Omental fat pad (tissue), 4 donors: ENCODE measurements at places on chromosomes 4 and X.

DNA sequence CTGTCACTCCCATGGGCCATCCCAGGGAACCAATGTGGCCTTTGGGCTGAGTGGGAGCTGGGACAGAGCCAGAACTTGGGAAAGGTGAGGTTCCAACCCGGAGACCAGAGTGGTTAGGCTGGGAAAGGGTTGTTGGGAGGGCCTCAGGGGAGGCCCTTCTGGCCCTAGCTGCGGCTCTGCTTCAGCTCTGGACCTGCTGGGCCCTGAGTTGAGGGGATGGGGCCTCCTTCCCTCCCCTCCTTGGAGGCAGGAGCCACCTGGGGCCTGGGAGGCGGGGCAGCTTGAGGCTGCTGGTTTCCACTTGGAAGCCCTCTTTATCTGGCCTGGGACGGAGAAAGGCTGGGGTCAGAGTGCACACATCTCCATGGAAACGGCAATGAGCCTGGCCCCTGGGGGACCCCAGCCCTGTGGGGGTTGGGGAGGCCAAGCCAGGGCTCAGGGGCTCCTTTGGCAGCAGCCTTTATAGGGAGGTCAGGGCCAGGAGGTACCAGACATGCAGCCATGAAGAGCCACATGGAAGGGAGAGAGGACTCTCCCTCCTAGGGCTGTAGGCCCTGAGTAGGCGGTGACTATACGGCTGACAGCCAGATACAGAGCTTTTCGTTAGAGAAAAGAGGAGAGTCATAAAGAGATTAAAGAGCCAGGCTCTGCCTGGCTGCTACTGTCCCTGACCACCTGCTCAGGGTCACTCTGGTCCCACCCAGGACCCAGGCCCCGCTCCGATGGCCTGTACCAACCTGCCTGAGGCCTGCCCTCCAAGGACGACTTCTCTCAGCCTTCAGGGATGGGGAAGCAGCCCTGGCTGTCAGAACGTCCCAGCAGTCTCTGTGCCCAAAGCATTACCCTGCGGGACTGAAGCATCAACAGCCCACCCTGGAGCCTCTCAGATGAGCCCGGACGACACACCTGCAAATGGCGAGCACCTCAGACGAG is 6.9 kb upstream of the NSD2 start:
- DNase-seq = no peak

DNA sequence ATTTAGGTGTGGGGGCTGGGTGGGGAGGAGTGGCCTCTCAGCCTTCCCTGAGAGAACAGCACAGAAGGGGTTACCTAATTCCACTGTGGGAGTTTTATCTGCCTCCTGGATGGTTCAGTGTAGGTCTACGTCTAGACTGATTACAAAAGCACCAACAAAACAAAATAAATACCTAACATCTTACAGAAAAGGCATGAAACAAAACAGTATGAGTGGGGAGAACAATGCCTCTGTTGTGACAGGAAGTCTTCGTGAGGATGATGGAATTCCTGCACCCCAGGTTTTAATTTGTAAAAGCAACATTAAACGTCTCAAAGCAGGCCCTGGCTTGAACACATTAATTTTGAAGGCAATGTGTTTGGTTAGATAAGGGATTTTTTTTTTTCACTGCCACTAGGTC is 112.1 kb upstream of the GPC4 start:
- DNase-seq = no peak

DNA sequence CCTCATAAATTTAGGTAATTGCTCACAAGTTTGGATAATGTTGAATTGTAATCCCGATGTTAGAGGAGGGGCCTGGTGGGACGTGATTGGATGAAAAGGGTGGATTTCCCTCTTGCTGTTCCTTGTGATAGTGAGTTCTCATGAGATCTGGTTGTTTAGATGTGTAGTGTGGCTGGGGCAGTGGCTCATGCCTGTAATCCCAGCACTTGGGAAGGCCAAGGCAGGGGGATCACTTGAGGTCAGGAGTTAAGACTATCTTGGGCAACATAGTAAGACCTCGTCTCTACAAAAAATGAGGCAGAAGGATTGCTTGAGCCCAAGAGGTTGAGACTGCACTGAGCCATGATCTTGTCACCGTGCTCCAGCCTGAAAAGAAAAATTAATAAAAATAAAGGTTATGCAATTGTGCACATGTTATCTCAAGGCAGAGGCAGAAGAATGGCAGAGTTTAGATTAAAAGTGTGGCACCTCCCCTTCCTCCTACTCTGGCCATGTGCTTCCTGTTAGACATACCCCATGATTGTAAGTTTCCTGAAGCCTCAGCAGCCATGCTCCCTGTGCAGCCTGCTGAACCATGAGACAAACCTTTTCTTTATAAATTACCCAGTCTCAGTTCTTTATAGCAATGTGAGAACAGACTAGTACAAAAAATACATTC is 36.5 kb downstream of the ERVMER34-1 start:
- no peak for DNase-seq

GRCh38 chrX:150542846-150543229 is 25.6 kb upstream of the MTM1 start:
- DNase-seq = no peak

GRCh38 chr4:182351485-182351884 is 108.3 kb downstream of the TENM3 start:
- no peak for DNase-seq

GRCh38 chr4:77711469-77711868 is 105.8 kb downstream of the CXCL13 start:
- DNase-seq = no peak

- no peak for DNase-seq
These were observed 179.1 kb upstream of the ETNPPL start for GRCh38 chr4:108941904-108942430.

- DNase-seq = no peak
These were observed 285.3 kb upstream of the RASGEF1B start for GRCh38 chr4:81756973-81757372.

DNA sequence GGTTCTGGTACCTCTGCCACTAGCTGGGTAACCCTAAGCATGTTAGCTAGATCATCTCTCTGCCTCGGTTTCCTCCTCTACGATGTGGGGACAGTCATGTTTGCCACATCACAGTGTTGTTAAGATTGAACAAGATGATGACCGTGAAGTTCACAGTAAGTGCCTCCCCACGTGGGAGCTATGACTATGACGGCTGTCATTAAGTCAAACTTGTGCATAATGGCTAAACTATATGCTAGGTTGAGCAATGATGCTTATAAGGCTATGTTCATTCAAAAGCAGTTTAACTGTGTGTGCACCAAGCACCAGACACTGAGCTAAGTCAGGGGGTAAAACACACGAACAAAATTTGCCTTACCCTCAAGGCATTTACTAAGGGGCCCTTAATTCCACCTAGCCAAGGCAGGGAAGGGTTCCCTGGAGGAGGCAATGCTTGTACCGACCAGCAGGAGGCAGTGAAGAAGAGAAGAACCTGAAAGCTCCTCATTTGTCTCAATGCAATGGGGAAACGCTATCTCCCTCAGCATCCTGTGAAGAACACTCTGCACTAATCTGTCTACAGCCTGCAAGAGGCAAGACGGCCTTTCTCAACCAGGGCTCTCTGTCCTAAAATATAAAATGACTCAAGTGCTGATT is 52.9 kb downstream of the MAP7D2 start:
- no peak for DNase-seq

GRCh38 chr4:103786014-103786413 is 66.2 kb upstream of the TACR3 start:
- DNase-seq = no peak

DNA sequence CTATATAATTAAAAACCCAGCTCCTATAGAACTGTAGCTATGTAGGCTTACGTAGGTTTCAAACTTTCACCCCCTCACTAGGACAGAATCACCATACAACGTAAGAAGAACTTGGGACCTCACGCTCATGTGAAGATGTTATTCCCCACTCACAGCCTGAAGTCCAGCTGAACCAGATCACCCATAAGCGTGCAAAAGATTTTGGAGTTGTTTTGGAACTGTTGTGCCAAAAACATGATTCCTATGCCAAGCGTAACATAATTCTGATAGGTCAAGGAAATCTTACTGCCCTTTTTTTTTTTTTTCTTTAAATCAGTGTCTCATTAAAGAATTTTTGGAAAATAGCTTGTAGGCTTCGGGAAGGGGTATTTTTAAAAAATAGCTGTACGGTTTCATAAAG is 57.0 kb downstream of the LCORL start:
- DNase-seq = no peak
